ENCODE measurements at places on chromosomes 16 and 17. TPM values are rescaled to one million over a fixed set of nuclear protein-coding genes. Genes with fewer than 3 reads are reported as not detected.
A peak's percentile ranks its signal among the peaks of the same experiment; 100 is the strongest.

Gene COX10
- total RNA-seq: 30.9 TPM

Gene GAA
- 56.4 TPM for total RNA-seq

Gene MMP2
- total RNA-seq: 0.59 TPM

Gene GPR179
- total RNA-seq: not detected

Gene SHISA9
- total RNA-seq: 0.05 TPM

Gene FBXL16
- total RNA-seq: 12.5 TPM

Gene GCSH
- total RNA-seq: 7.5 TPM

Gene NTN3
- total RNA-seq: not detected

Gene MYH3
- 7.6 TPM for total RNA-seq

Gene PSME3IP1
- total RNA-seq: 140 TPM

Gene TMEM235
- not detected for total RNA-seq

- DNase-seq: no peak
- H3K36me3 ChIP-seq: no peaks in the 10 kb centered on the region
- H3K4me1 ChIP-seq: peaks cover 5% of the 10 kb centered on the region
- H3K27ac ChIP-seq: no peak overlapping the region
- no peaks in the 10 kb centered on the region for H3K27me3 ChIP-seq
These were observed 52.5 kb downstream of the WSB1 start for GRCh38 chr17:27346228-27346899.

DNA sequence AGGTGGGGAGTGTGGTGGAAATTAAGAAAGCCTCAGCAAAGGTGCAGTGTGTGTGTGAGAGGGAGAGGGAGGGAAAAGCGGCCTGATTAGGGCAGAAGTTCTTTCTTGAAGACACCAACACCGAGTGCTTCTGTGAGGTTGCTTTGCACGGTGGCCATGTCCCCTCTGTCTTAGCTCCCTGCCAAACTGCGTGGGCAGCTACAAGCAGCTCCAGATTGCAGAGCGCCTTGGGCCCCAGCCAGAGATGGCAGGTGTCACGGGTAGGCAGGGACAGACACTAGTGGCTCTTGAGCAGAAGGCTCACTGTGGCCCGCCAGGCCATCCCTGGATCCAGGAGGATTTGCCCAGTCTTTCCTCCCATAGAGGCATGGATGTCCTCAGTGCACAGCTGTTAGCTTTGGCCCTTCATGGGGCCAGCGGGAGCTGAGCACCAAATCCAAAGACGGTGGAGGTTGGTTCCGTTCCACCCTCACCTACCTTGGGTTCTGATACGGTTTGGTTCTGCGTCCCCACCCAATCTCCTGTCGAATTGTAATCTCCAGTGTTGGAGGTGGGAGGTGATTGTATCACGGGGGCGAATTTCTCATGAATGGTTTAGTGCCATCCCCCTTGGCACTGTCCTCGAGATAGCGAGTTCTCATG, 21.4 kb downstream of the KIAA0513 start:
- no peak overlapping the region for H3K4me3 ChIP-seq
- no peak for DNase-seq
- H3K36me3 ChIP-seq: no peaks in the 10 kb centered on the region
- H3K27ac ChIP-seq: no peak overlapping the region
- no peaks in the 10 kb centered on the region for H3K4me1 ChIP-seq

- H3K36me3 ChIP-seq: no peaks in the 10 kb centered on the region
- H3K27ac ChIP-seq: no peak overlapping the region
These were observed 410.6 kb downstream of the ZFHX3 start for GRCh38 chr16:72637306-72637705.

- no peaks in the 10 kb centered on the region for H3K36me3 ChIP-seq
- H3K4me1 ChIP-seq: no peaks in the 10 kb centered on the region
- no peaks in the 10 kb centered on the region for H3K27me3 ChIP-seq
- no peak for DNase-seq
- no peak overlapping the region for H3K4me3 ChIP-seq
These were observed 187.0 kb upstream of the CDH13 start for GRCh38 chr16:82439678-82440293.

- DNase-seq: no peak
- no peaks in the 10 kb centered on the region for H3K36me3 ChIP-seq
- H3K27me3 ChIP-seq: peaks cover 53% of the 10 kb centered on the region
- H3K27ac ChIP-seq: no peak overlapping the region
These were observed 4.7 kb downstream of the PRAC1 start for GRCh38 chr17:48717367-48718226.

DNA sequence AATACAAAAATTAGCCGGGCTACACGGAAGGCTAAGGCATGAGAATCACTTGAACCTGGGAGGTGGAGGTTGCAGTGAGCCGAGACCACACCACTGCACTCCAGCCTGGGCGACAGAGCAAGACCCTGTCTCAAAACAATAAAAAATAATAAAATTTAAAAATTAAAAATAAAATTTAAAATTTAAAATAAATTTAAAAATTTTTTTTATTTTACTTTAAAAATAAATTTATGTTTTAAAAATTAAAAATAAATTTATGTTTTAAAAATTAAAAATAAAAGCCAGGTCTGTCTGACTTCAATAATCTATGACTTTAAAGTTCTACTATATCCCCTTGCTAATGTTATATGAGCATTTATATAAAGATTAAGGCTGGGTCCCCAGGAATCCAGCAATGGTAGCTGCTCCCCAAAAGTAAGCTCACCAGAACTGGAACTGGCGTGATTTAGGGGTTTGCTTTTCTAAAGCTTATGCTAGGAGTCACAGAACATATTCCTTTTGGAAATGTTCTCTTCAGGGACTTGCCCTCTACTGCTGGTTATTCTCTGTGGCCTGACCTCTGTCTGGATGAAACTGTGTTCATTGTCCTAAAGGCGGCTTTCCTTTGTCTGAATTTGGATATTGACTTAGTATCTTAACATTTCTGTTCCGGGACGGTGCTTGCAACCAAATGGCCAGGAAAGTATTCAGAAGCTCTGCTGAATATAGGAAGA, 140.2 kb upstream of the NOL11 start:
- H3K4me3 ChIP-seq: no peak overlapping the region
- no peaks in the 10 kb centered on the region for H3K27me3 ChIP-seq

DNA sequence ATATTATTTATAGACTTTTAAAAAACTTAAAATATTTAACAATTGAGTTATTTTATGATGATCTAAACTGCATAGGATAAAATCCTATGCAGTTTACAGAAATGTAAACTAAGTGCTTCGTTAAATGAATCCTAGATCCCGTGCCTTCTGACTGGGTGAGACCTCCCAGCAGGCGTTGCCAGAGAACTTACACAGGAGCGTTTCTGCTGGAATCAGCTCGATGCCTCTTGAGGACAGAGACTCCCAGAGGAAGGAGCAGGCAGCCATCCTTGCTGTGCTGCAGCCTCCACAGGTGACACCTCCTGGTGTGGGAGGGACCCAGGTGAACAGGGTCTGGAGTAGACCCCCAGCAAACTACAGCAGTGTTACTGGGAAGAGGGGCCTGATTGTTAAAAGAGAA, 160.4 kb downstream of the WWOX start:
- no peaks in the 10 kb centered on the region for H3K36me3 ChIP-seq
- no peak overlapping the region for H3K27ac ChIP-seq
- DNase-seq: no peak
- H3K4me3 ChIP-seq: no peak overlapping the region
- no peaks in the 10 kb centered on the region for H3K4me1 ChIP-seq
- H3K27me3 ChIP-seq: no peaks in the 10 kb centered on the region

GRCh38 chr17:72510351-72511016, 389.7 kb downstream of the SOX9 start:
- no peak for DNase-seq
- H3K36me3 ChIP-seq: no peaks in the 10 kb centered on the region
- H3K4me1 ChIP-seq: no peaks in the 10 kb centered on the region

DNA sequence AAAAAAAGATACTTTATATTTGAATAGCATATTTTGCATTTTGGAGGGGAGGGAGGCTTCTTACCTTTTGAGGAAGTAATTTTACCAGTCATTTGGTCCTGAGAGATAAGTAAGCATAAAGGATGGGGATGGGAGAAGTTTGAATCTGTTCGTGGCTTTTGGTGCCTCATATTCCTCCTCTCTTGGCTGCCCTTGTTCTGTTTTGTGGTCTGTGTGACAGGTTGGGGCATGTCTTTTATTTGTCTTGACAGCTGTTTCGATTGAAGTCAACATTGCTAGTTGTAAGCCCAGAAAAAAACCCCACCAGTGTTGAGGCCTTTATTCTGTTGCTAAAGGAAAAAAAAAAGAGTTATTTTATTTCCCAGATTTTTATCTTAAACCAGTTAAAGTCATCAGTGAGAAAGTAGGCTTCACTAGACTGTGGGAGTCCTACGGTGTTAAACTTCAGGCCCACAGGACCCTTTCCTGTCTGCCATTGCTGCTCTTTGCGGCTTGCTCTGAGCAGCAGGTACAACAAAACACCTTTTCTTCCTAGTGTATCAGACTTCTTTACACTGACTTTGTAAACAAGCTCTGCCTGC, 11.4 kb downstream of the SLC7A6 start:
- peak; percentile 83 for DNase-seq
- H3K4me1 ChIP-seq: peaks cover 58% of the 10 kb centered on the region
- H3K27ac ChIP-seq: peak overlapping the region; percentile 83
- peak overlapping the region; percentile 38 for H3K4me3 ChIP-seq

- H3K27me3 ChIP-seq: no peaks in the 10 kb centered on the region
- peaks cover 28% of the 10 kb centered on the region for H3K4me1 ChIP-seq
- H3K36me3 ChIP-seq: peaks cover 32% of the 10 kb centered on the region
- DNase-seq: no peak
These were observed 34.1 kb downstream of the HIC1 start for GRCh38 chr17:2089021-2089422.

DNA sequence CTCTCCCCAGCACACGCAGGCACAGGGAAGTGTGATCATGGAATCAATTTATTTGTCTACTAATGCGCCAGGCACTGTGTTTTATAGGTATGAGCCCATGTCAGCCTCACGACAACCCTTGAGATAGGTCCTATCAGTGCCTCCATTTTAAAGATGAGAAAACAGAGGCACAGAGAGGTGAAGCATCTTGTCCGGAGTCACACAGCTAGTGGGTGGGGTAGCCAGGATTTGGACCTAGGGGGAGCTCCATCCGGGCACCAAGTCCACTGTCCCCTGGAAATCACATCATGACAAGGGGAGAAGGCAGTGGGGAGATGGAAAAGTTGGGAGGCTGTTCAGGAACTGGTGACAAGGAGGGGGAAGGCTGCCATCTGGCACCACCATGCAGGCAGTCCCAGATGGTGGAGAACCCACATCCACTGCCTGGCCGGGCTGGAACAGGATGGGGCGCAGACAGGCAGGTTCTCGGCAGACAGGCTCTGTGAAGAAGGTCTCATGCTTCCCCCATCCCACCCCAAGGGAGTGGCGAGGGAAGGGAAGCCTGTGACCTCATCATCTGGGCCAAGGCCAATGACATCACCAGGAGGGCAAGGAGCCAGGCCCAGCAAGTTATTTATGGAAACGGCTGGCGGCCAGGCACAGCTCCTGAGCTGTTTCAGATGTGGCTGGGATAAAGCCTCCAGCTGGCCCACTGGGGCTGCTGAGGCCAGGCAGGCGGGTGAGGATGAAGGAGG, 126.0 kb upstream of the SDK2 start:
- H3K4me3 ChIP-seq: no peak overlapping the region
- H3K4me1 ChIP-seq: no peaks in the 10 kb centered on the region

DNA sequence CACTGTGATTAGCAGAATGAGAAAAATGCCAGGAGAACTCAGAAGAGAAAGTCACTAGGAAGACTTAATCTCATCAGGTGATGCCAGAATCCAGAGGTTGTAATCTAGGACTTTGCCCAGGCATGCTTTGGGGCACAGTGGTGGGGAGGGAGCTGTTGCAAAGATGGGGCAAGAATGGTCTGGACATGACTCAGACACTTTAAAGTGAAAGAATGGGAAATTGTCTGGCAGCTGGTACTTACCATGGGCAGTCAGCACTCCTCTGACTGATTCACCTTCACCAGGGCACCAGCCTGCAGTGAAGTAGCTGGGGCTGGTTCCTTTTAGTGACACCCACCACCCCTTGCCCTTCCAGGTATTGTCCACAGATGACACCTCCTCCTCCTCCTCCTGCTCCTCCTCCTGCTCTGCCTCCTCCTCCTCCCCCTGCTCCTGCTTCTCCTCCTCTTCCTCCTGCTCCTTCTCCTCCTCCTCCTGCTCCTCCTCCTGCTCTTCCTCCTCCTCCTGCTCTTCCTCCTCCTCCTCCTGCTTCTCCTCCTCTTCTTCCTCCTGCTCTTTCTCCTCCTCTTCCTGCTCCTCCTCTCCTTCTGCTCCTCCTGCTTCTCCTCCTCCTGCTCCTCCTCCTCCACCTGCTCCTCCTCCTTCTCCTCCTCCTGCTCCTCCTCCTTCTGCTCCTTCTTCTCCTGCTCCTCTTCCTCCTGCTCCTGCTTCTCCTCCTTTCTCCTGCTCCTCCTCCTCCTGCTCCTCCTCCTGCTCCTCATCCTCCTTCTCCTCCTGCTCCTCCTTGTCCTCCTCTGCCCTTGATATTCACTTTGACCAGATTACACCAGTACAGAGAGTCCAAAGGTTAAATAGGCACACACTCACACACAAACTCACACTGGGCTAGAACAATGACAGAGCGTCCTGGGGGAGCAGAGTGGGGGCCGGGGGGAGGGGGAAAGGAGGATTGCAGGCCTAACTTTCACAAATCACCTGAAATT, at the start of gene CHD9NB:
Gene CHD9NB (minus strand): TSS at position 379 of the 983 bp plus-strand sequence. CDS start 8,739 bp downstream, outside the sequence.
- H3K36me3 ChIP-seq: no peaks in the 10 kb centered on the region
- H3K27ac ChIP-seq: no peak within 1 kb of the TSS
- DNase-seq: no peak
- no peaks in the 10 kb centered on the region for H3K27me3 ChIP-seq

DNA sequence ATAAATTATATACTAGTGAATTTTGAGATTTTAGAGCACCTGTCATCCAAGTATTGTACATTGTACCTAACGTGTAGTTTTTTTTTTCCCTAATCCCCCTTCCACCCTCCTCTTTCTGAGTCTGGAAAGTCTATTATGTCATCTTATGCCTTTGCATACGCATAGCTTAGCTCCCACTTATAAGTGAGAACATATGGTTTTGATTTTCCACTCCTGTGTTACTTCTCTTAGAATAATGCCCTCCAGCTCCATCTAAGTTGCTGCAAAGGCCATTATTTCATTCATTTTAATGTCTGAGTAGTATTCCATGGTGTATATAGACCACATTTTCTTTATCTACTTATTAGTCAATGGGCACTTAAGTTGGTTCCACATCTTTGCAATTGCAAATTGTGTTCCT, 177.0 kb upstream of the C16orf82 start:
- H3K4me1 ChIP-seq: no peaks in the 10 kb centered on the region
- no peak for DNase-seq
- H3K4me3 ChIP-seq: no peak overlapping the region
- H3K27me3 ChIP-seq: no peaks in the 10 kb centered on the region

GRCh38 chr16:50273888-50274325, 7.6 kb downstream of the ADCY7 start:
- no peak for DNase-seq
- H3K36me3 ChIP-seq: no peaks in the 10 kb centered on the region
- H3K27ac ChIP-seq: peak overlapping the region; percentile 88
- H3K4me3 ChIP-seq: peak overlapping the region; percentile 67

GRCh38 chr17:67891481-67892119, 66.3 kb downstream of the BPTF start:
- no peaks in the 10 kb centered on the region for H3K4me1 ChIP-seq
- H3K4me3 ChIP-seq: no peak overlapping the region
- H3K36me3 ChIP-seq: peaks cover 7% of the 10 kb centered on the region

DNA sequence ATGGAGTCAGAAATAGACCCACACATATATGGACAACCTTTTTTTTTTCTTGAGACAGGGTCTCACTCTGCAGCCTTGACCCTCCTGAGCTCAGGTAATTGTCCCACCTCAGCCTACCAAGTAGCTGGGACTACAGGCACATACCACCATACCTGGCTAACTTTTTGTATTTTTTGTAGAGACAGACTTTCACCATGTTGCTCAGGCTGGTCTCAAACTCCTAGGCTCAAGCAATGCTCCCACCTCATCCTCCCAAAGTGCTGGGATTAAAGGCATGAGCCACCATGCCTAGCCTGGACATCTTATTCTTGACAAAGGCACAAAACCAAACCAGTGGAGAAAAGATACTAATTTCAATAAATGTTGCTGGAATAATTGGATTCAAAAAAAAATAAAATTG, 14.7 kb upstream of the NACA2 start:
- no peak overlapping the region for H3K27ac ChIP-seq
- H3K4me3 ChIP-seq: no peak overlapping the region
- H3K36me3 ChIP-seq: no peaks in the 10 kb centered on the region
- H3K27me3 ChIP-seq: no peaks in the 10 kb centered on the region
- no peak for DNase-seq
